ENCODE measurements at places on chromosomes 7 and 10.

DNA sequence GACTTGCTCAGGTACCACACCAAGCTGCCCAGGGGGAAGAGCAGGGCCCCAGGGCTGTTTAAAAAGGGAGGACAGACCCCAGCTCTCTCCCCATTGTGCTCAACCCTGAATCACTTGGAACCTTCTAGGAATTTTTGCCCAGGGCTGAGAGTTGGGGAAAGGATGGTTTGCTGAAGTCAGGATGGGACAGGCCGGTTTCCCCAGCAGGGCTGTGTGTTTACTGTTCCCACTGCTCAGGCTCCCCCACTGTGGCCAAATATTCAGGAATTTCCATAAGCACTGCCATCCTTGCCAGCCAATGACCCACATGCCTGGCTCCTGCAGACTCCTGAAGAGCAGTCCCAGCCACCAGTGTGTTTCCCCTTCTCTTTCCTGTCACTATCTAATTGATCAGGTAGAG is 120.7 kb downstream of the WDFY4 start:
- DNase-seq, result no peak

DNA sequence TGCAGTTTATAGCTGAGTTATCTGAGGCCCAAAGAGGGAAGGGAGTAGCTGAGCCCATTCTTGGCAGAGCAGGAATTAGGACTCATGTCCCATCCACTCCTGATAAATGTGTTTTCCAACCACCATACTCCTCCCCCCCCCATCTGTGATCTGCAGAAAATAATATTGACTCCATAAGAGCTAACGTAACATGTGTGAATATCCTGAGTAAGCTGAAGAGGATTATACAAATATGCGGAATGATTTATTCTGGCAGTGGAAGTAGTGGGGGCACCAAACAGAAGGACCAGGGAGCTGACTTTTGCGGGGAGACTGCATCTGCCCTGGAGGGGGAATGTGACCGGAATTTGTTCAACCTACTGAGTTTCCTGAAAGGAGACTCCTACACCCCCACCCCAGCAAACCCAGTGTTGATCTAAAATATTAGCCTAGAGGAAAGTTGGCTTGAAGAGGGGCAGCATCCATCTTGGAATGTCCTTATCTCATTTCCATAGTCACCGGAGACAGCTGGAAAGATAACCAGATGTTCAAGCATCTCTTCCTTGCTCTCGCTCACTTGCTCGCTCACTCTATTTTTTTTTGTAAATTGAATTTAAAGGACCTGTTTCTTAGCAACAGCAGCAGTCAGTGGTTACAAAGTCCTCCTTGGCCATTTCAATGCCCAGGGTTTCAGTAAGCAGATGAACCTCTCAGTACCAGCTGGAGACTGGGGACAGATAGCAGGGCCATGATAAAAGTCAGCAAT is 114.7 kb downstream of the RPS24 start:
- DNase-seq, result no peak

- DNase-seq, result no peak
Observed at GRCh38 chr7:156458011-156458410, 182.6 kb upstream of the RNF32 start.

DNA sequence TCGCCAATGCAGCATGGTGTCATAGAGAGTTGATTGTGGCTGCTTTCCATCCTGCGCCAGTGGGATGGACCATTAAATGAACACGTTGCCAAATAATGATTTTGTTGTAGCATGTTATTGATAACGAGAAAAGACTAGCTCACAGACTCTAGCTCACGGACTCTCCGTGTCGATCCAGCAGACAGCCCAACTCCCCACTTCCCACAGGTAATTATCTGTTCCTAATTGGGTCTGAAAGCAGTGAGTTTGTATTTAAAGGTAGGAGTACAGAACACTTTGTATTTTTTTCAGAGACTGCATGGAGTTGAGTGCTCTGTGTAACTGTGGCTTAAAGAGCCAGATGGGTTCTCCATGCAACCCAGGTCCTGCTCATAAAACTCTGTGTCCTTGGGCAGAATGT is 1250.5 kb downstream of the TYW1 start:
- DNase-seq, result no peak

GRCh38 chr7:24870766-24871165 is 109.2 kb downstream of the OSBPL3 start:
- no peak for DNase-seq
